ENCODE measurements at places on chromosomes 6 and 20. TPM values are rescaled to one million over a fixed set of nuclear protein-coding genes. Genes with fewer than 3 reads are reported as not detected.

C6orf118 gene
- total RNA-seq, result not detected

ENPP5 gene
- 0.15 TPM for total RNA-seq

COX4I2 gene
- not detected for total RNA-seq

TRIM26 gene
- 35.6 TPM for total RNA-seq

SOX18 gene
- total RNA-seq, result 0.34 TPM

SGK2 gene
- total RNA-seq, result 0.73 TPM

GDAP1L1 gene
- total RNA-seq, result not detected

CYP39A1 gene
- total RNA-seq, result 5.7 TPM

IL17F gene
- total RNA-seq, result not detected

TNFRSF6B gene
- not detected for total RNA-seq

CFAP206 gene
- 1.1 TPM for total RNA-seq

RNF217 gene
- 8.6 TPM for total RNA-seq

ELOVL2 gene
- 18.9 TPM for total RNA-seq

DNAH8 gene
- not detected for total RNA-seq

PDE7B gene
- total RNA-seq, result 25.1 TPM

NRSN1 gene
- total RNA-seq, result not detected

LY6G6C gene
- total RNA-seq, result not detected
